Activated CD4-positive, alpha-beta T cell treated with anti-CD3 and anti-CD28 coated beads, Interleukin-2, Interleukin-6, amounts not matched to agents 100 ng/mL and 50 ng/mL, durations not matched to agents 16 hours and 8 hours (primary cell): ENCODE measurements at places on chromosomes 16 and 17.

DNA sequence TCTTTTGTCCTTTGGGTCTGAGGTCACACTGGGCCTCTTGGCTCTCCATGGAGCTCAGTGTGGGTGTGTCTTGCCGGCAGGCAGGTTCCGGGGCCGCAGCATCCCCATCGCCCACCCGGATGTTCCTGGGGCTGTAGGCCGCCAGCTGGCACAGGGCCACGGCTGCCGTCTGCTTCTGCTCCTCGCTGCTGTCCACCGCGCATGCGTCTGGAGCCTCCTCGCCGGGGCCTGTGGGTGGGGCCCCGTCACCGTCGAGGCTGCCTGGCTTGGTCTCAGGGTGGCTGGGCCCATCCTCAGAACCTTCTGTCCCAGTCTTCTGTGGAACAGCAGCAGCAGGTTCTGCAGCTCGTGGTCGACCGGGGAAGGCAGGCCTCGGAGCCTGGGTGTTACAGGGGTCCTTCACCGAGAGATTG lies 9.6 kb downstream of the ZNF750 start:
- no peak for DNase-seq

GRCh38 chr16:50270510-50271147 lies 4.3 kb downstream of the ADCY7 start:
- no peak for DNase-seq

GRCh38 chr17:49076573-49077384 lies 55.8 kb upstream of the B4GALNT2 start:
- no peak for DNase-seq

GRCh38 chr16:17360693-17361122 lies 110.1 kb downstream of the XYLT1 start:
- DNase-seq: no peak

- DNase-seq: peak; percentile 76
Observed at GRCh38 chr16:27230562-27231001, 27.3 kb downstream of the KDM8 start.

DNA sequence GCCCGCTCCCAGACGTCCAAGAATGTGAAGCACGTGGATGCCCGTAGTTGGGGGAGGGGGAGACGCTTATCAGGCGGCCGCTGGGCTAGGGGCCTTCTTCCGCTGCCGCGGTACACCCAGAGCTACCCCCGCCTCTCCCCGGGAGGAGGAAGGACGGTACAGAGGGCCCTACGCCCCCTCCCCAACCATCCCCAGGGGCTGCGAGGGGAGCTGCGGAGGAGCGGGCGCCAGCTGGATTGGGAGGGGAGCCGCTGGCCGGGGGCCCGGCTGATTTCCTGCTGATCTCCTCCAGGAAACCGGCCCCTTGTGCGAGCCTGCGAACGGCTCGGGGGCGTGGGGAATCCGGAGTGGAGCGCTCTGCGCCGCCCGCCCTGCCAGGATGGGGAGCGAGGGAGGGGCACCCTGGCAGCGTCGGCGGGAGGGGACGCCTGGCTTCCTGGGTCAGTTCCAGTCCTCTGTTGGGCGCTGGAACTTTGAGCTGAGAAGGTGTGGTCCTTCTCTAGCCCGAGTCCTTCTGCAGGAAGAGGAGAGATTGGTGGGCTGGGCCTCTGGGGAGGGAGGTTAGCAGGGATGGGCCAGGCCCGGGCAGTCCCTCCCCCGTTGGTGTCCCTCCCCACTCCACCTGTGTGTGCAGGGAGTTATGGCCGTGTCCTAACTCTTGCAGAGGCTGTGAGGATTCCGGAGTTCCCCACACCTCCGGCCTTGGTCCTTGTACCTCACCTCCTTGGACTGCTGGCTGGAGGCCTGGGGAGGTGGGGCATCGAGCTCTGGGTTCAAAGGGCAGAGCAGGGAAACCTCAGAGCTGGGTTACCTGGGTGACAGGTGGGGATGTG lies 19.2 kb downstream of the GJD3 start:
- DNase-seq: no peak

- no peak for DNase-seq
Observed at GRCh38 chr17:74274060-74274708, at the start of gene DNAI2. TSS of gene DNAI2 (plus strand) at chr17:74274234. CDS start at chr17:74281818, 7,584 bp downstream.

DNA sequence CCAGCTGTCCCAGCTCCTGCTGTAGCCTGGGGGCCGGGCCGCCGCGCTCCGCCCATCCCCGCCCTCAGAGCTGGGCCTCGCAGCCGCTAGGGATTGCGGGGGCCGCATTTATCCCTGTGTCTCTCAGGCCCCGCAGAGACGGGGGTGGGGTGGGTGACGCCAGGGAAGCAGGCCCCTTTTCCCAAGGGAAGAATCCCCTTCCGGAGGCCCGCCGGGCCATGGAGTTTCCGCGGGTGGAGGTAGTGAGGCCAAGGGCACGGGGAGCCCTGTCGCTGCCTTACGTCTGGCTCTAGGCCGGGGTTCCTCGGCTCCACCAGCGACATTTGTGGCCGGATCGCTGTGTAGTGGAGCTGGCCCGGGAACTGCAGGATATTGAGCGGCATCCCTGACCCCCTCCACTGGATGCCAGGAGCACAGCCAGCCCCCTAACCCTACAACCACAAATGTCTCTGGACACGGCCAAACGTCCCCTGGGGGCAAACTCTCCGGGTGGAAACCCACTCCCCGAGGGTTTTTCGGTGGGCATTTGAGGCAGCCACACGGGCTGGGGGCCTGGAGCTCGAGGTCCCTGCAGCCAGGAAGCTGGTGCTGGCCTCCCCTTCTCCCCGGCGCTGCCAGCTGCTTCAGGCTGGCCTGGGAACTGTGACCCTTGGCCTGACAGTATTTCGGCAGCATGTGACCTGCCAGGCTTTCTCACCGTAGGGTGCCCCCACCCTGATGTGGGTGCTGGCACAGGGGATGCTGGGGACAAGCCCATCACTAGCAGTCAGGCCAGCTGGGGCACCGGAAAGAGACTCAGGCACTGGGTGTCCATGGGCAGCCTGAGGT lies 12.0 kb upstream of the CD300A start:
- no peak for DNase-seq

DNA sequence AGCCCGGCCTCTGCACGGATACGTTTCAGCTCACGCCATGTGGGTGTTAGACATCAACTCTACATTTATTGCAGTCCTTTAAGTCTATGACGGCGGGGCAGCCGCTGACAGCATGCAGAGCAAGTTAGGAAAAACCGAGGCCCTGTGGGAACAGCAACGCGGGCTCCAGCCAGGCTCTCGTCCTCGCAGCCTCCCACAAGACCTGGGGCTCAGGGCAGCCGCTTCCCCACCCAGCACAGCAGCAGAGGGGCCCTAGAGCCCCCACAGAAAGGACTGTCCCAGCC lies 3.7 kb upstream of the MRPS34 start:
- DNase-seq: no peak

GRCh38 chr17:41536741-41537613 lies 8.9 kb upstream of the KRT19 start:
- DNase-seq: no peak
